ENCODE measurements at places on chromosomes 4 and X. TPM values are rescaled to one million over a fixed set of nuclear protein-coding genes. Genes with fewer than 3 reads are reported as not detected.

- no peak overlapping the region for H3K27ac ChIP-seq
- no peaks in the 10 kb centered on the region for H3K36me3 ChIP-seq
- H3K4me3 ChIP-seq, result no peak overlapping the region
- H3K27me3 ChIP-seq, result no peaks in the 10 kb centered on the region
- no peak for DNase-seq
- no peaks in the 10 kb centered on the region for H3K4me1 ChIP-seq
Measured at GRCh38 chr4:174865418-174865985, 36.5 kb upstream of the GLRA3 start.

DNA sequence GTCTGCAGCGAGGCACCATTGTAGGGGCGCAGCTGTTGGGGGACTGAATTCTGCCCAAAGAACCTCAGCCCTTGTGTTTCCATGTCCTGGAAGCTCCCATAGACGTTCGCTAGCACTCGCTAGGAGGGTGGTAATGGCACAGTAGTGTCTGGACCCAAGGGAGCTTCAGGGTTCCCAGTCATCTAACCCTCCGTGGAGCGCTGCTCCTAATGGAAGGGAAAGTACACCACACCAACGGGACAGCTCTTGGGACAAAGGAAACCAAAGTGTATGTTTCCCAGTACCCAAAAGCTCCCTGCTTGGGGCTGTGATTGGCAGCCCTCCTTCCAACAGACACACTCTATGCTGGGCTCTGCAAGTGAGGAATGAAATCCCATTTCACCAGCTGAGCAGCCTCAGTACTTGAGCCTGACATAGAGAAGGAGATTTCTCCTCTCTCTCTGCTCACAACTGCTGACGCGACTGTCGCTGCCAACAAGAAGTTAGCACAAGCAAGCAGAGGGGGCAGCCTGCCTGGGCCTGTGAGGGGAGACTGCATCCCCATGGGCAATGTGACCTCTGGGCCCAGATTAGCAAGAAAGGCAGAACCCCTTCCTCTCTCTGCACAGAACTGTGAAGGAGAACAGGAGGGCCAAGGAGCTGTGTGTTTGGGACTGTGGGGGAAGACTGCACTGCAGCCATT is 67.6 kb upstream of the SMARCAD1 start:
- no peak overlapping the region for H3K4me3 ChIP-seq
- no peaks in the 10 kb centered on the region for H3K4me1 ChIP-seq
- no peak overlapping the region for H3K27ac ChIP-seq
- no peak for DNase-seq
- H3K27me3 ChIP-seq, result peaks cover 2% of the 10 kb centered on the region
- no peaks in the 10 kb centered on the region for H3K36me3 ChIP-seq

GRCh38 chr4:108072300-108072699 is 82.6 kb downstream of the HADH start:
- no peaks in the 10 kb centered on the region for H3K27me3 ChIP-seq
- H3K4me3 ChIP-seq, result no peak overlapping the region
- H3K36me3 ChIP-seq, result no peaks in the 10 kb centered on the region
- no peak overlapping the region for H3K27ac ChIP-seq
- DNase-seq, result no peak

TMEM150C gene
- 0.95 TPM for total RNA-seq

Data from astrocyte (in vitro differentiated cells and primary cell).